Hippocampal formation (tissue), 2 donors: ENCODE measurements at places on chromosomes 1 and 21.

GRCh38 chr1:162233066-162233465, 143.6 kb downstream of the SPATA46 start:
- no peak for DNase-seq

GRCh38 chr1:243244432-243244841, 10.6 kb downstream of the CEP170 start:
- no peak for DNase-seq

GRCh38 chr1:219553934-219554502, 58.9 kb downstream of the ZC3H11B start:
- DNase-seq = no peak

- DNase-seq = no peak
Measured at GRCh38 chr1:209241487-209241886, 342.0 kb upstream of the CAMK1G start.

DNA sequence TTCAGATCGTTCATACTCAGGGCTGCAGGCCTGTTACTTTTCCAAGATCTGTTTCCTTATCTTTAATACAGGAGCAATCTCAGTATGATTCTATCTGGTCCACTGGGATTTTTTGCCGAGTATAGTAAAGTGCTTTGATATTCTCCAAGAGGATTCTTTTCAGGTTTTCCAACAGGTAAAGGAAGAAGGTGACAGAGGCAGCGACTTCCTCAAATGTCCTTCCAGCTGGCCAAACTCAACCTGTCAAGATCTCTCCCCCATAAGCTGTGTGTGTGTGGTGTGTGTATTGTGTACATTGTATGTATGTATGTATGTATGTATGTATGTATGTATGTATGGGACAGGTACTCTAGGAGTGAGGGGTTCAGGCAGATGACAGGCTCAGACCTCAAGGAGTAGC, 1.1 kb downstream of the AKR1A1 start:
- DNase-seq = no peak

GRCh38 chr21:45524756-45525152, 17.5 kb downstream of the SLC19A1 start:
- no peak for DNase-seq

DNA sequence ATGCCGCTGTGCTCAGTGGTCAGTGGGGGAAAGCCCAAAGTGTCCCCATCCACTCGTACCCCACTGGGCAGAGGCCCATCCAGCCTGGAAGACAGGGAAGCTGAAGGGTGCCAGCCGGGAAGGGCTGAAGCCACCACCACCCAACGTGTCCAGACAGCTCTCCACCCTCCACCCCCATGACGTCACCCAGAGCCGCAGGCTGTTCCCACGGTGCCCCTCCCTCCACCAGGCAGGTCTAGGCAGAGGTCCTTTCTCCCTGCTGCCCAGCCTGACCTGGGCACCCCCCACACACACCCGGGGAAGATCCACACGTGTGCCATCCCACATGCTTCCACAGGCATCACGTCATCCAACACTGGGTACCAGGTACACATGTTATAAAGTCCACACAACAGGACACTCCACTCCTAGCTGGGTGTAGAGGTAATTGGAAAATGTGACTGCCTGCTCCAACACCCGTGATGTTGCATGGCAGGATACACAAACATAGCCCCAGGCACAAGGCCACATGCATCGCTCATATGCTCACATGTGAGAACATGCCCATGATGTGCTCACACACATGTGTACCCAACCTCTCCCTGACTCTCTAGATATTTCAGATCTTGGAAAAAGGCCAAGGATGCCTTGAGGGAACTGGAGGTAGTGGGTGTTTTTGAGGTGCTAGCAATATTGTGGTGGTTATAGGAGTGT, 5.1 kb upstream of the ARHGAP30 start:
- no peak for DNase-seq

GRCh38 chr1:208029381-208030287, 118.7 kb upstream of the CD34 start:
- no peak for DNase-seq

DNA sequence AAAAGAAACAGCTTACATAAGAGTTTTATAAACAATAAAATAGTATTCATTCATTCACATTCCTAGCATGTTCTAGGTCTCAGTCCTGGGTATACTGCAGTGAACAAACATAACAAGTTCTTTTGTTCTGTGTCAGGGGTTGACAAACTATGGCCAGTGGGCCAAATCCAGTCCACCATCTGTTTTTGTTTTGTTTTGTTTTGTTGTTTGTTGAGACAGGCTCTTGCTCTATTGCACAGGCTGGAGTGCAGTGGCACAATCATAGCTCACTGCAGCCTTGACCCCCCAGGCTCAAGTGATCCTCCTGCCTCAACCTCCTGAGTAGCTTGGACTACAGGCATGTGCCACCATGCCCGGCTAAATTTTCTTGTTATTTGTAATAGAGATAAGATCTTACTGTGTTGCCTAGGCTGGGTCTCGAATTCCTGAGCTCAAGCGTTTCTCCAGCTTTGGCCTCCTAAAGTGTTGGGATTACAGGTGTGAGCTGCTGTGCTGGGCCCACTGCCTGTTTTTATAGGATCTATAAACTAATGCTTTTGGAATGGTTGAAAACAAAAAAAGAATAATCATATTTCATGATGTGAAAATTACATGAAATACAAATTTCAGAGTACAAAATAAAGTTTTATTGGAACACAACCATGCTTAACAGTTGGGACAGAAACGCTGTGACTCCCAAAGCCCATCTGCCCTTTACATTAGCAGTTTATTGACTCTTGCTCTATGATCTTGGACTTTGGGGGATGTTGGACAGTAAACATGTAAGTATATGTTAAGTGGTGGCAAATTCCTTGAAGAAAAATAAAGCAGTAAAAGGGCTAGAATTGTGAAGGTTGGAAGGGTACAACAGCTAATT, 17.9 kb downstream of the CAPZA1 start:
- DNase-seq = peak; percentile 45

- peak; percentile 28 for DNase-seq
Measured at GRCh38 chr21:33230545-33231324, 997 bp downstream of the IFNAR2 start.

DNA sequence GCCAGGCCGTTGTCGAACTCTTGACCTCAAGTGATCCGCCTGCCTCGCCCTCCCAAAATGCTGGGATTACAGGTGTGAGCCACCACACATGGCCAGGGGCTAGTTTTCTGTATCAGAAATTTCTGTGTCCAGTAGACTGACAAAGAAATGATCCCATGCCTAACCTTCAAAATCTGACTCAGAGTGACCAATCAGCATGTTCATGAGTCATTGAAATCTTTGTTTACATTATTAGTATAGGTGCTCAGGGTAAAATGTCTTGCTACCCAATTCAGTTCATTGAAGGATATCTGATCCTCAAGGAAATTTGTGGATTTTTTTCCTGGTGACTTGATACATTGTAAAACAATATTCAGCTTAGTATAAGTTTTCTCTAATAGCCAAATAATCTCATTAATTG, 11.0 kb upstream of the LDLRAD2 start:
- DNase-seq = no peak

DNA sequence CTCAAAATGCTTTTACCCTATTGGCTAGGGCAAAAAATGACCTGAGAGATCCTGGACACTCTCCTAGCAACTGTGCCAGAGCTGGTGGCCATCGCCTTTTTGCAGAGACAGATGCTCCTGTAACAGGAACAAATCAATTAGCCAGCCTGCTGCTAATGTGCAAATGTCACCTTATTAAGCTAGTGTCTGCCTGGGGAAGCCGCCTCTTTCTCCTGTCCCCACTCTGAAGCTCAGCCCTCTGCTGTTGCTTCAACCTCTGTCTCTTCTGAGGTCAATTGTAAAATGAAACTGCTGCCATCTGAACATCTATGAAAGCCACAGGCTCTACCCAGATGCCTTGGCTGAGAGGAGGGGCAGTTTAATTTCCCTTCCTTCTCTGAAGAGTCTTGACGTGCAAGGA, 85.5 kb upstream of the CACNA1E start:
- no peak for DNase-seq

DNA sequence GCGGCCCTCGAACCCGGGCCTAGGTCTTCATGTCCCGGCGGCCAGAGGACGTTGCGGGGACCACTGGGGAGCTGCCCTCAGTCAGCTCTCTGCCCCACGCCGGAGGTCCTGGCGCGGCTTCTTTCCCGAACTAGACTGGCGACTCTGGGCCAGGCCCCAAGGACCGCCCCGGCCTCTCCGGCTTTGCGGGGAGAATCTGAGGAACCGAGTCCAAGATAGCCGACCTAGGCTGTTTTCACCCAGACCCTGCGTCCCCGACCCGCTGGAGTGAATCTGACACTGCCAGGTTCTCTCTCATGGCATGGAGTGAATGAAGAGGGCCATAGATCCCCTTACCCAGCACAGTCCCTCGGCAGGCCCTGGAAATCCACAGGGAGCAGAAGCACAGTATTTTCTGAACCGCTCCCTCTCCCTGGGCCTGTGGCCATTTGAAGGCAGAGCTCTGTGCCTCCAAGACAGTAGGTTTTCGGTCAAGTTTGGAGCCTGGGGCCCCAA, 9.9 kb upstream of the BARHL2 start:
- DNase-seq = no peak

DNA sequence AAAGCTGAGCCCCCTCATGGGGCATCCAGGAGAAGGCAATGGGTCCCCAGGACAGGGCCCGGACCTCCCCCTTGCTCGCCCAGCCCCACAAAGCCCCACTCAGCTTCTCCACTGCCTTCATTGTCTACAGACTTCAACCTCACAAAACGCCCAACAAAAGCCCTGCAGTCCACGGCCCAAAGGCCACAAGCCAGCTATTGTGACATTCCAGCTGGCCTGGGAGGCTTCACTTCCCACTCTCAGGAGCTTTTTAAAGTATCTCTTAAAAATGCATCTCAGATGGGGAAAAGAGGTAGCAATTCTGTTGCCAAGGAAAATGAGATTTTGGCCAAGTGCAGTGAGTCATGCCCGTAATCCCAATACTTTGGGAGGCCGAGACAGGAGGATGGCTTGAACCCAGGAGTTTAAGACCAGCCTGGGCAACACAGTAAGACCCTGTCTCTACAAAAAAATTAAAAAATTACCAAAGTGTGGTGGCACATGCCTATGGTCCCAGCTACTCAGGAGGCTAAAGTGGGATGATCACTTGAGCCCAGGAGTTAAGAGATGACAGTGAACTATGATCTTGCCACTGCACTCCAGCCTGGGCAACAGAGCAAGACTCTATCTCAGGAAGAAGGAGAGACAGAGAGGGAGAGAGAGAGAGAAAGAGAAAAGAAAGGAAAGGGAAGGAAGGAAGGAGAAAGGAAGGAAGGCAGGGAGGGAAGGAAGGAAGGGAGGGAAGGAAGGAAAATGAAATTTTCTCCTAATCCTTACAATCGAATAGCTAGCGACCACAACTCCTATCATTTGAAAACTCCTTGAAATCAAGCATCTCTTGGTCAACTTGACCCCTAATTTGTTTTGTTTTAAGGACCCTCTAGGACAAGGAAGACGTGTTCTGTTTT, 31.4 kb upstream of the TARDBP start:
- DNase-seq = peak; percentile 85

GRCh38 chr1:156935505-156936128, 15.2 kb downstream of the LRRC71 start:
- DNase-seq = no peak

DNA sequence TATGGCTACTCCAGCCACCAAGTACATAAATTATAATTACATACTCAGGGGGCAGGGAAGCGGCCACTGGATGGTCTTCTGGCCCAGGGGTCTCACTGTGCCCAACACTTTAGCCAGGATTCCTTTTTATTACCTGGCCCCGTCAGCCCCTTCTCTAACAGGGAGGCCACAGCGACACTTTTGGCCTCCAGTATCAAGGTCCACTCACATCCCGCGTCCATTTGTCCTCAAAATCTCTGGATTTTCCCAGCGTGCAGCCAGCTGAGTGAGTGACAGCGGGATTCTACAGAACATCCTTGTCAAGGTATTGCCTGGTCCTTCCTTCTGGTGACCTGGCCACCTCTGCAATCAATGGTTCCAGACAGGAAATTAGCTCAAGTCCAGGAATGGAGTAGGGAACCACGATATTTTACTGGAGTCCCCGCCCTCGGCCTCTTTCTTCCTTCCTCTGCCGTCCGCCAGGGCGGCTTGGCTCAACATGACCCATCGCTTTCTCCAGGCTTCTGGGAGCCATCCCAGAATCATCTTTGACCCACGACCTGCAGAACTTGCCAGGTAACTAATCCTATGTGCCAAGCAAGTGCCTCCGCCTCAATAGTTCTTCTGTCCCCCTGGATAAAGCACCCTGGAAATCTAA, 2.7 kb upstream of the COL6A2 start:
- no peak for DNase-seq

DNA sequence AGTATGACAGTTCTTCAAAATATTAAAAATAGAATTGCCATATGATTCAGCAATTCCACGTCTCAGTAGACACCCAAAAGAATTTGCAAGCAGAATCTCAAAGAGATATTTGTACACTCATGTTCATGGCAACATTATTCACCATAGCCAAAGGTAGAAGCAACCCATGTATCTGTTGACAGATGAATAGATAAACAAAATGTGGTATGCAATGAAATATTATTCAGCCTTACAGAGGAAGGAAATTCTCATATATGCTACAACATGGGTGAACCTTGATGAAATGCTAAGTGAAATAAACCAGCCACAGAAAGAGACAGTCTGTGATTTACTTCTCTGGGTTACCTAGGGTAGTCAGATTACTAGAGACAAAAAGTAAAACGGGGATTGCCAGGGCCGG, 47.0 kb downstream of the NAV1 start:
- DNase-seq = no peak

GRCh38 chr1:18951416-18951815, 5.1 kb downstream of the IFFO2 start:
- DNase-seq = no peak

DNA sequence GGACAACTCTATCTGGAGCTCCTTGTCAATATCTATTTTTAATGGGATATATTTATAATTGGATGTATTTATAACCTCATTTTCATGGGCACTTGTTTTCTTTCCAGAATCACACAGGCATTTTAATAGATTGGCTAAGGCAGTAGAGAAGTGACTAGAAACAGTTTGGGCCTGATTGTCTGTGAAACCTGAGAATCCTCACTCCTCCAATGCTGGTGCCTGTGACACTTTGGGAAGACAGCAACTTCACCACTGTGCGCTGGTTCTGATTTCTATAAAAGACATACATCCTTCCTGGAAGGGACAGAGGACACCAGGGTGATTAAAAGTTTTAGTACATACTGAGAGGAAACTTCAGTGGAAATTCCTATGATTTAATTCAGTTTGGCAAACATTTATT, 39.6 kb upstream of the RXRG start:
- DNase-seq = no peak

DNA sequence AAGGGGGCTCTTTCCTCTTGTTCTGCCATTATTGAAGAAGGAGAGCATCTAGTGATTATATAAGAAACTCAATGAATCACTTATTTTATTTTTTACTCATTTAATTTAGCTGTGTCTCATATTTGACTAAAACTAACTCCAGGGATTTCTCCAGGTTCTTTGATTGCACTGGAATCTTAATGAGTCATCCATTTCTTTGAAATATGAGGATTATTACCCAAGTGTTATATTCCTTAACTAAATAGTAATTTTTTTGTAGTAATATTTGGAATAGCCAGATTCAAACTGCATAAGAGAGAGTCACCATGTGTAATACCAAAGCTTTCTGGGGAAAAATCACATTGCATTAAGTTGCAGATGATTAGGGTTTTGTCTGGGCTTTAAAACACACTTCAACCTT, 59.5 kb downstream of the NTMT2 start:
- DNase-seq = no peak
